GM04504 (cell line): ENCODE measurements at places on chromosomes 6 and 20.

DNA sequence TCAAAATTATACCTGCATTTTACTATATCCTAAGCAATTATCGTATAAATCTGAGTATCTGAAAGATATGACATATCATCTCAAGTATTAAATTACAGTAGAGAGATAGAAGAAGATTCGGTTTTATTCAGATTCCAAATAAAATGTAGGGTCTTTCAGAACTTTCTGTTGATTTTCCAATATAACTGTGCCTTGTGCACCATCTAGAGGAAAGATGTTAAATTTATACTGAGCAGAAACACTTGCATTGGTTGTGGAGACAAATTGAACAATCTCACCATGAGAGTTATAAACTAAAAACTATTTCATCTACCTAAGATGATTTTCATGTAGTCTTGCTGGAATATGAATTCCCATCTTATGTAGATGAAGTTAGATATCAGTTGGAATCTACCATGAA lies 26.8 kb upstream of the HSF2 start:
- no peak for DNase-seq

DNA sequence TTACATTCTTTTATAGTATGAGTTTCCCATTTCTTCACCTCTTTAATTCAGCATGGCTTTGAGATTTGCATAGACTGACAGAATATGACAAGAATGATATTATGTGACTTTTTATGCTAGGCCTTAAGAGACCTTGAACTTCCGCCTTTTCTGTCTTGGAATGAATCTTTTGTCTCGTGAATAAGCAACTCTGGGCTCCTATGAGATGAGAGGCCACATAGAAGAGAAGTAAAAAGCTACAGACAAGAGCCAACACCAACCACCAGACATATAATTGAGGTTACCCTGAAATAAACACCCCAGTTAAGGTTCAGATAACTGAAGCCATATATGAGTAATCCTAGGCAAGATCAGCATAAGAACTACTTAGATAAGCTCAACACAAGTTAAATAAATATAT lies 600.8 kb downstream of the MEI4 start:
- no peak for DNase-seq

DNA sequence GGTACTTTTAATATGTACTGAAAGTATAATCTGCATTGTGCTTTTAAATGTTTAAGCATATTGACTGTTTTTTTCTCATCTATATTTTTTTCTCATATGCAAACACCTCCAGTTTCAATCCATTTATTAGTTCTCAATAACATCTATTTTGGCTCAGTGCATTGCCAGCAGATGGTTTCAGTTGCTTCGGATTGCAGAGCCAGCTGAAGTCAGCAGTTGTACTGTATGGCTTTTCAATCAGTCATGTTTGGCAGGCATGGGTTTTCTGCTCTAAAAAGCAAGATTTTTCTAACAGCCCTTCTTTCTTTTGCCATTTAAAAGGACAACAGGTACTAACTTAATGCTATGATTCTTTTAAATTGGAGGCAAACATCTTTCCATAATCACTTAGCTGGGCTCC lies 121.2 kb downstream of the CD109 start:
- no peak for DNase-seq

GRCh38 chr6:109738255-109738654 lies 47.2 kb downstream of the FIG4 start:
- no peak for DNase-seq

- no peak for DNase-seq
These were observed 4.9 kb downstream of the TCF15 start for GRCh38 chr20:605237-605636.

GRCh38 chr6:30494291-30494861 lies 5.1 kb downstream of the HLA-E start:
- DNase-seq = no peak

- peak; percentile 61 for DNase-seq
These were observed 8.5 kb downstream of the TPD52L2 start for GRCh38 chr20:63873477-63873971.

- no peak for DNase-seq
These were observed 50.4 kb upstream of the CTNNBL1 start for GRCh38 chr20:37643400-37643799.

DNA sequence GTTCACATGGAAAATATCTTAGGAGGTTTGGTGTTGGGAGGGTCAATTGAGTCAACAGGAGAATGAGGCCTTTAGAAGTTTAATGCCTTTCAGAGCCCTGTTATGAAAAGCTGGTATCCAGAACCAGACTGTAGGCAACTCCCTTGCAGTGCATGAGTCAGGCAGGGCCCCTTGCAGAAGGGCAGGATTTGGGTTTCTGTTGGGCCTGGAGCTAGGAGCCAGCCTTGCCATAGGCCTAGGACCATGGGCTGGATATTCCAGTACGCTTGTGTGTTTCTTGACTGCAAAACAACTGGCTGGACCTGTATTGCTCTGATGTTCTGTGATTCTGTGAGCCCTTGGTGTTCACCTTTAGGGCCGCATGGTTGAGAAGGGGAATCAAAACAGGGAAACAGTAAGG lies 350.9 kb upstream of the PRND start:
- DNase-seq = no peak

- peak; percentile 19 for DNase-seq
These were observed 2.5 kb upstream of the BHLHE23 start for GRCh38 chr20:63009045-63009961.

GRCh38 chr6:30311671-30312070 lies 15.1 kb upstream of the TRIM39 start:
- DNase-seq = no peak

GRCh38 chr6:1473598-1473997 lies 84.2 kb downstream of the FOXF2 start:
- DNase-seq = no peak

GRCh38 chr6:80594461-80594860 lies 488.0 kb downstream of the BCKDHB start:
- DNase-seq = no peak

DNA sequence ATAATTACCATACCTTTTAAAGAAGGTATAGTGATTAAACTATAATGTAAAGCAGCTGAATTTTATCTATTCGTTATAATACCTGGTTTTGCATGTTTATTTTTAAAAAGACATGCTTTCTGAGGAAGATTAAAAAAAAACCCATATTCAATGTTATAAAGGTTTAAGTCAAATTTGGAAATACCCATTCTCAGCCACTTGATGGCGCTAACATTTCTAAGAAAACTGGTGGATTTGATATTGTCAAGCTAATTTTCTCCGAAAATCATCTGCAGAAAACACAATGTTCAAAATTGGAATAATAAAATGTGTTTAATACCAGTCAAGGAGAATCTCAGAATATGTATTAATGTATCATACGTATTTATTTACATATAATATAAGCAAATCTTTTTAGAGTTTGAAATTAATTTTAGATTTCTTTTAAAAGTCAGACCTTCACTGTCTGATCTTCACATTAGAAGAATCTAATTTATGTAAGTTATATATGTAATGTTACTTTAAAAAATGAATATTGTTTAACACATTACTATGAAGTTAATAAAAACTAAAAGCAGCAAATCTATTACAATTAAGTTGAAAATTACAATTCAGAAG lies 35.0 kb downstream of the SHPRH start:
- no peak for DNase-seq

DNA sequence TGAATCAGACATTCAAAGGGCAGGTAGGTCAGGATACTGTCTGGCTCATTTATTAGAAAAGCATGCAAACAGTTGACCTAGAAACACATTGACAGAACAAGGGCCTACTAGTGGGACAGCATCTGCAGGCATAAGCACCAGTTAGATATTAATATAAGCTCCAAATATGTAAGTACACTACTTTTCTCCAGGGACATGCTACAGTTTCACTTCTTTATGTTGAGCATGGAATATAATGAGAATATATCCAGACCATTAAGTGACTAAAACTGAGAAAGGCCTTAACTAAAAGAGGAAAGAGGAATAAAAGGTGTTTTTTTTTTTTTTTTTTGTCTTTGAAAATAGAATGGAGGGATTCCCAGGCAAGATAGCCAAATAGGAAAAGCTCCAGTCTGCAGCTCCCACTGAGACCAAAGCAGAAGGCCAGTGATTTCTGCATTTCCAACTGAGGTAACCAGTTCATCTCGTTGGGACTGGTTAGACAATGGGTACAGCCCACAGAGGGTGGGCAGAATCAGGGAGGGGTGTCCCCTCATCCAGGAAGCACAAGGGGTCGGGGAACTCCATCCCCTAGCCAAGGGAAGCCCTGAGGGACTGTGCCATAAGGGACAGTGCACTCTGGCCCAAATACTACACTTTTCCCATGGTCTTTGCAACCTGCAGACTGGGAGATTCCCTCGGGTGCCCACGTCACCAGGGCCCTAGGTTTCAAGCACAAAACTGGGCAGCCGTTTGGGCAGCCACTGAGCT lies 251.6 kb downstream of the PHF3 start:
- no peak for DNase-seq

DNA sequence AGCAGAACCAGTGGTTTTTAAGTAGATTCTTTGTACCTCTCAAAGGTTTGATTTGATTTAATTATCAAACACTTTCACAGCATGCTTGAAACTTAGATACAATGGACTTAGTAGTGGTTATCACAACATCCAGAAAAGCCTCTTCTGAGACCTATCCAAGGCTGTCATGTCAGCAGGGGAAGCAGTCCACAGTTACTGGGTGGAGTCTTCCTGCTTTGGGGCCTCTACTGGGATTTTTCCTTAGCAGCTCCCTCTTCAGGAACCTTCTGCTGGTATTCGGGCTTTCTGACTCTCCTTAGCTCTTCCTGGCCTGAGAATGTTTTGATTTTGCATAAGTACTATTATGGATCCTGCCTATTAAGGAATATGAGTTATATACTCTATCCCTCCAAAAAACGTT lies 36.0 kb downstream of the ARFGEF2 start:
- no peak for DNase-seq

DNA sequence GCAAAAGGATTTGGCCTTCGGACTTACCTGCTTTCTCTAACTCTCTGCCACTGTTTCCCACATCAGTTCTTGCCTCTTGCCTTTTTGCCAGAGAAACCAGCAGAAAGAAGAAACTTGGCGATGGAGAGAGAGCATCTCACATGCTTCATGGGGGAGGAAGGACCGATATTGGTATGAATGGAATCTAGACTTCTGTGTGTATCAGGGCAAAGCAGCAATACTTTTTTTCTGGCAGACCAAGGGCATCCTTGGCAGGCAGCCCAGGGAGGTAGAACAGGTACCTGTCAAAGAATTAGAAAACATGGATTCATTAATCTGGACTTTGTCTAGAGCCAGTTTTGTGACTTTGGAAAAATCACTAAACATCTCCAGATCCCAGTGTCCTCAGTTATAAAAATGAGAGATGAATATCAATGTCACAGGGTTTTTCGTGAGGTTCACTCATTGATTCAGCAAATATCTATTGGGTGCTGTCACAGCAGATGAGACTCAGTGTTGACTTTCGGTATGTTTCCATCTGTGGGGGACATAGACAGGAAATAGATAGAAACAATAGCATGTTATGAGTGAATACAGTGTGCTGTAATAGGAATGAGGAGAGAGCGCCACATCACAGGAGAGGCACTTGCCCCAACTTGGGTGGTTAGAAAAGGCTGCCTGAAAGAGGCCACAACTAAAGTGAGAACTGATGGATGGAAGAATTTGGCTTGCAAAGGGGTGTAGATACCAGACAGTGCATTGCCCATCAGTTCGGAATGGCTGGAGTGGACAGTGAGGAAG lies 114.1 kb downstream of the CD83 start:
- DNase-seq = no peak

DNA sequence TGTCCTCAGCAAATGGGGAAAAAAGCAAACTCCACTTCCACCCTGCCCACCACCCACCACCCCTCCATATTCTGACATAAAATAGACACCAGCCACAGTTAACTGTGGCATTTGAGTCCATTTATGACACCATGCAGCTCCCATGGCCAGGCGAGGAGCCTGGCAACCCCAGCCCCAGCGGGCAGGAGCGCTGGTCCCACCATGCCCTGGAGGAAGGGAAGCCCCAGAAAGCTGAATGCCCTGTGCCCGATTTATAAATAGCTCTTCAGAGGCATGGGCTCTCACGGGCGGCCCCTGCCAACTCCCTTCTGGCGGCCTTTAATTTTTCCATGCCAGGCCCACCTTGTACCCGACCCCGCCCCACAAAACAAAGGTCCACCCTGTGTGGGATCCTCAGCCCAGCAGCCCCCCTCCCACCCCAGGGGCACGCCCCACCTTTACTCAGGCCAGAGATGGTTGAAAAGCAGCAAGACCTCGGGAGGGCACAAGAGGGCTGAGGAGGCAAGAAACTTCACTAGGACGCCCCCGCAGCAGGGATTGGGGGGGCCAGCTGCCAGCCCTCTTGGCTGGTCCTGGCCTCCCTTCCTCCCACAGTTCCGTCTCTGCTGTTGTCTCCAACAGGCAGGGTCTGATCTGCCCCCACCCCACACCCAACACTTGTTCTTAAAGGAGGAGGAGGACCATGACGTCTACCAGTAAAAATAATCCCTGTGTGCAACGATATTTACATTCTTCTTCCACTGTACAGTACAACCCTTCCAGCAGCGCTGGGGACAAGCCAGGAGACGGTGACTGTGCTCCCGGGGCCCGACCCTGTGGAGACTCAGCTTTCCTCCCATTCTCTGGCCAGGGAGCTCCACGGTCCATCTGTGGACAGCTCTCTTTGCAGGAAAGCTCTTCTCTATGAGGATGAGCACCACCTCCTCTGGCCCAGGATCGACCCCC lies 115.6 kb upstream of the CDYL start:
- DNase-seq = no peak

GRCh38 chr6:106939848-106940247 lies 34.7 kb downstream of the CD24 start:
- DNase-seq = no peak

DNA sequence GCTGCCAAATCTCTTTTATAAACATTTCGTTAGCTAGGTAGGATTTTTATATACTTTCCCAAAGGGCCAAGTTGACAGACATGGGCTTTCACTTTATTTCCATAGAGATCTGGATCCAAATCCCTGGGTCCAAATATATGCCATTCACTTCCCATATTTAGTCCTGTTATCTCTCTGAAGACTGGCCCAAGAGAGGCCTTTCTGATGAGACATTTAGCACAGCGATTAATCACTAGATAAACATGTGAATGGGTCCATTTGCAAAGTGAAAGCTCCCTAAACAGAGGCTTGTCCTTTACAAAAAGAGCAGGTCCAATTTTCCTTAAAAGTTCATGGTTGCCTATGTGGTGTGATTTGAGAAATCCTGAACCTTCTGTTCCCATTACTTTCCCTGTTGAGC lies 132.6 kb downstream of the TRMT11 start:
- no peak for DNase-seq

- no peak for DNase-seq
These were observed 479.7 kb upstream of the FLRT3 start for GRCh38 chr20:14817101-14817500.

GRCh38 chr20:6925744-6926278 lies 158.3 kb downstream of the BMP2 start:
- DNase-seq = no peak

GRCh38 chr6:73648166-73648565 lies 5.6 kb downstream of the SLC17A5 start:
- no peak for DNase-seq

- DNase-seq = peak; percentile 51
These were observed 222.6 kb downstream of the ZMYND8 start for GRCh38 chr20:47133809-47134456.
